ENCODE measurements at places on chromosomes 13 and 19.

GRCh38 chr13:67769987-67770341 is 539.8 kb upstream of the PCDH9 start:
- no peak for DNase-seq

GRCh38 chr19:19661675-19662251 is 1.7 kb downstream of the ATP13A1 start:
- DNase-seq: no peak

- DNase-seq: no peak
These were observed 1.6 kb upstream of the CACNG6 start for GRCh38 chr19:53989600-53990533.

DNA sequence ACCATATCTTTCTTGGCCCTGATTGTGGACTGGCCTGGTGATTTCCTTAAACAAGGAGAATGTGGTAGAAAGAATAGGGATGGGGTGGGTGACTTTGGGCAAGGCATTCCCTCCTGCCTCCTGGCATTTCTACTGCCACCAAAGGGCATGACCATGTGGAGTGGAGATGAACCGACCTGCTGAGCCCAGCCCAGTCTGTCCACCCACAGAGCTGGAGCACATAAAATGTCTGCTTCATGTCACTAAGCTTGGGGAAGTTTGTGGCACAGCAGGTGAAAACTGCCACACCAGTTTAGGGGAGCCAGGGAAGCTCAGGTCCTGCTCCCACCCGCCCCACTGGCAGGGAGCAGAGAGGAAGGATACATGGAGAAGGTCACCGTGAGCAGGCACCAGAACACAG is 6.3 kb downstream of the TMEM161A start:
- DNase-seq: no peak

DNA sequence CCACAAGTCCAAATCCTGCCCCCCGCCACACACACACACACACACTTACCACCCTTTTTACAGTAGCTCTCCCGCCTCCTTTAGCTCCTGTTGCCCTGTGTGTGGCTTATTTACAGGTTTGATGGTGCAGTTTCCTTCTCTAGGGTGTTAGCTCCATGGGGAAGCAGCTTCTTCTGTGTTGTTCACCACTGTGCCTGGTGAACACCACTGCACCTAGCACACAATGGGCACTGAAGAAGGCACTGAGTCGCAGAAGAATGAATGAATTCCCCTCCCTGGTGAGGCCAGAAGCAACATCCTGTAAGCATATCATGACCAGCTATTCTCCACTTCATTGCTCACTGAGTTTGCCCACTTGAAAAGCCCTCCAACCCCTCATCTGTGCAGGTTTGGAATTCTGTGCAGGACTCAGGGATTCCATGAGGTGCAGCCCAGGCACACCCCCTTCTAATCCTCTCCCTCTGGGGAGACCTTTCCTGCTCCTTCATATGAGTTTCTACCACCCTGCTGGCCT is 3.0 kb upstream of the RAB20 start:
- DNase-seq: no peak

DNA sequence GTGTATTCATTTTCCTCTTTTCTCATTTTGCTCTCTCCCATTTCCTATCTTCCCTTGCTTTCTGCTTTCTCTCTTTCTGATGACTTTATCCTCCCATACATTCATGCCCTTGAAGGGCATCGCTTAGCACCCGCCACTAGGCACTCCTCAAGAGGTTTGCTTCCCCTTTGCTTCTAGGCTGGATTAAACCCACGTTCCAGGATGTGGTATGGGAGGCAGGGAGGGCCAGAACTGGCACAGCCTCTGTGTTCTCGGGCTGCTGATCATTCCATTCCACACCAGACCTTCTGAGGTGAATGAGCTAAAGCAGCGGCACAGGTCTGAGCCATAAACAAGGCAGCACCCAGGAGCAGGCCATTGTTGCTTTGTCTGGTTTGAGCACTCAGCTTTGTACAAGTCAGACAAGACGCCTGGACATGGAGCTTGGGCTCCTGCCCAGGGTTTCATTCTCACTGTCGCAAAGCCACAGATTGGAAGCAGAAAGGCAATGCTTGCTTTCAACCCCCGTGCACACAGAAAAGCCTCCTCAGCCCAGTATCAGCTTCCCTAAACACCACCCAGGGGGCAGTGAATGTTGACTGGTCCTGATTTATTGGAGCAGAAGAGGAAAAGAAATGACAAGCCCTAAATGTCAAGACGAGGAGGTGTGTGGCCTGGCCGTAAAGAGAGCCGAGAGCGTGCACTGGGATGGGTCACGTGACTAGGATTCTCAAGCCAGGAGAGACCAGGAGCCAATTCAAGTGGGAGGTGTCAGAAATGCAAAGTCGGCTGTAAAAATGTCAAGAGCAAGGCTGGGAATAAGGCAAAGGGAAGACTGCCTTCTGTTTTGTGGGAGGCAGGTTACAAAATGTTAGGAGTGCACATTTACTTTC is 218.0 kb upstream of the SERP2 start:
- no peak for DNase-seq

GRCh38 chr13:51331354-51331861 is 8.1 kb upstream of the SERPINE3 start:
- no peak for DNase-seq

- DNase-seq: no peak
These were observed 2.5 kb upstream of the GARIN5A start for GRCh38 chr19:50478901-50479715.

- no peak for DNase-seq
These were observed 10.8 kb upstream of the MISP start for GRCh38 chr19:739998-740715.

DNA sequence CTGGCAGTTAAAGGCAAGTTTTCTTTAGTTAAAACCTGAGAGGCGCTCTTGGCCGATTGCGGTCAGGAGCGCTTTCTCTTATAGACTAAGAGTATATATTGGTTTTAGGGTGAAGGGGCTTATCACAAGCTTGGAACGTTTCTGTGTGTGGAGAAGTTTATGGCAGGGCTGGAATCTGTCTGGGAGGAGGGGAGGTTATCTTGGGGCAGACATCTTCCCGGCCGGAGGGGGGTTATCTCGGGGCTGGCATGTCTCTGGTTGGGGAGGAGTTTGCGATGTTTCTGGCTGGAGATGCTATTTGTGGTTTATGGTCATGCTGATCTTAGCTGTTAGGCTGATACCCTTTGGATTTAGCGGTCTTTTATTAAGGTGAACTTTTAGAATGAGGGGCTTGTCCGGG is 18.3 kb downstream of the KDM4B start:
- DNase-seq: no peak

GRCh38 chr19:30734669-30735068 is 362.5 kb downstream of the ZNF536 start:
- no peak for DNase-seq

DNA sequence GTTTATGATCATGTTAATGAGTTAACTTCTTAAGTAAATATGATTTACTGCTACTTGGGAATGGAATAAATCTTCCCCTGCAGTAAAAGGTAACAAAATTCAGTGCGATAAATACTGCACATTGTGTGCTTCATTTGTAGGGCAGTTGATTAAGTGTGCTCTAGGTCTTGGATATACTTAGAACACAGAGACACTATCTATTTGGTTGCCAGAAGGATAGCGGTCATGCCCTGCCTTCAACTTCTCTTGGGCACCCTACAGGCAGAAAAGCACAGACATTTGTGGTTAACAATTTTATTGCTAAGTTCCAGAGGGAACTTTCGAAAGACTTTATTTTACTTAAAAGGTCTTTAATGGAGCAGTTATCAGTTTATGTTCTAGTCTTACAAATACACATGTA is 605.8 kb downstream of the PCDH9 start:
- no peak for DNase-seq

- no peak for DNase-seq
These were observed 3.6 kb downstream of the ZNF121 start for GRCh38 chr19:9580728-9581127.

- no peak for DNase-seq
These were observed 65.0 kb downstream of the ARHGEF7 start for GRCh38 chr13:111179908-111180760.

- no peak for DNase-seq
These were observed 8.7 kb downstream of the LRCH1 start for GRCh38 chr13:46561691-46562090.

GRCh38 chr19:8831832-8832131 is 322 bp downstream of the ZNF558 start:
- no peak for DNase-seq

- DNase-seq: no peak
These were observed 24.5 kb downstream of the PPP5C start for GRCh38 chr19:46371371-46371901.

- no peak for DNase-seq
These were observed 4.8 kb upstream of the OXGR1 start for GRCh38 chr13:96999091-96999490.

- DNase-seq: peak; percentile 57
These were observed 159.0 kb downstream of the USP12 start for GRCh38 chr13:27012482-27013197.

- DNase-seq: peak; percentile 30
These were observed 320.3 kb downstream of the SUCLA2 start for GRCh38 chr13:47680748-47681147.

GRCh38 chr19:4510435-4511255 is 7.6 kb downstream of the PLIN4 start:
- no peak for DNase-seq

DNA sequence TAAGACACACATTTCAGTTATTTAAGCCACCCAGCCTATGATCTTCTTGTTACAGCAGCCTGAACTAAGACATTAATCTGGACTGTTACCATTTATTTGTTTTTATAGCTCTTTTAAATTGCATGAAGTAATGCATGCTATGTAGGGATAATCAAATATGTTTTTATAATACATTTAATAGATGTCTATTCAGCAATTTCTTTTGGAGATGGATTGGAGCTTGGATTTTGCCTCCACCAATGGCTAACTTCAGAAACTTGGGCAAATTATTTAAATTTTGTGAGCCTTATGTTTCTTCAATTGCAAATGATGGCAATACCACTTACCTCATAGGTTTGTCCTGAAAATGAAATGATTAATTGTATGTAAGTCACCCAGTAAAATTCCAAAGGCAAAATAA is 288.7 kb downstream of the GPC6 start:
- no peak for DNase-seq

DNA sequence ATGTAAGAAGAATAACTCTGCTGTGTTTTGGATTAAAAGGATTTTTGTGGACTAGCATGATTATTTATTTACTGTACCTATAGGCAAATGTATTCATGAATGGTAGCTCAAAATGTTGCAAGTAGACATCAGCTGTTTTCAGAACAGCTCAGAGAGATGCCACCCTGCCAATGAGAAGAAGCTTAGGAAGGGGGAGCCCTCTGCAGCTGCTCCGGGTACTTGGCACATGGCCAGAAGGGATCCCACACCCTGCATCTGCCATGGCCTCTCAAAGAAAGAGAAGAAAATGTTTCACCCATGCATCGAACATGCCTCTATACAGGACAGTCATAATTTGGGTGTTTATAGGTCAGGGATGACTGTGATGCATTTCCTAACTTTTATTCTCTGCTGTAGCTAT is 30.5 kb upstream of the MBNL2 start:
- DNase-seq: no peak

- peak; percentile 67 for DNase-seq
These were observed 4.3 kb upstream of the C5AR1 start for GRCh38 chr19:47305309-47305751.

GRCh38 chr13:65892859-65893258 is 1337.3 kb downstream of the PCDH9 start:
- DNase-seq: no peak

DNA sequence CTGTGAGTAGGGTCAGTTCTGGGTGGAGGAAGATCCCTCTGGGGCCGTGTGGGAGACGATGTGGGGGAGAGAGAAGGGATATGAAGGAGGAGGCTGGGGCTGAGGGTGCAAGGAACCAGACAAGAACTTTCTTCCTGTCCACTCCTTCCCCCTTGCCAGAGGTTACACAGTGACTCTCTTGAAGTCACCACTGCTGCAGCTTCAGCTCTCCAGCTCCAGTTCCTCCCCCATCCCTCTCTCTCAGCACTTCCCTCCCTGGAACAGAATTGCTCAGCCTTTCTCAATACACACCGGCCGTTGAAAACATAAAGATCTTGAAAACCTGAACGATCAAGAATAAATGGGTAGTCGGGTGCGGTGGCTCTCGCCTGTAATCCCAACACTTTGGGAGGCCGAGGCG is 5.1 kb downstream of the ZSWIM9 start:
- DNase-seq: no peak

DNA sequence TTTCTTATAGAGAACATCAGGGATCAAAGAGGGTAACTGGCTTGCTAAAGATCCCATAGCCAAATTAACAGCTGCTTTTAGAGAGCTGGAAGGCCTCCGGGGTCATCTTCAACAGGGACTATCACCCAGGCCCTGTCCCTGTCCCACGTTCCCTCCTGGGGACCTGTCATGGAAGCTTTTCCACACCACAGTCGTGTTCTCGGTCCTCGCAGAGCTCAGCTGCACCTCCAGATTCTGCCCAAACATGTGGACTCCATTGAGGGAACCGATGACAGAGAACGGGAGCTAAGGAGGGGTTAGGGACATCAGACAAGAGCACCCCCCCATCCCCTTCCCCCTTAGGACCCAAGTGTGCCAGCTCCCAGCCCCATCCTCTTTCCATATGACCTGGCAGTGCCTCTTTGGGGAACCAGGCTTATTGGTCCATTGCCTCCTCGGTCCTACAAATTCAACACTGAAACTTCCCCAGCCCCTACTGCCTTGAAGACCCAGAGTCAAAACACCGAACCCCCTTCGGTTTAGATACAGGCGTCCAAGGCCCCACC is 568 bp downstream of the FUZ start:
- no peak for DNase-seq

- DNase-seq: no peak
These were observed 11.6 kb downstream of the NFILZ start for GRCh38 chr19:8641908-8642547.

DNA sequence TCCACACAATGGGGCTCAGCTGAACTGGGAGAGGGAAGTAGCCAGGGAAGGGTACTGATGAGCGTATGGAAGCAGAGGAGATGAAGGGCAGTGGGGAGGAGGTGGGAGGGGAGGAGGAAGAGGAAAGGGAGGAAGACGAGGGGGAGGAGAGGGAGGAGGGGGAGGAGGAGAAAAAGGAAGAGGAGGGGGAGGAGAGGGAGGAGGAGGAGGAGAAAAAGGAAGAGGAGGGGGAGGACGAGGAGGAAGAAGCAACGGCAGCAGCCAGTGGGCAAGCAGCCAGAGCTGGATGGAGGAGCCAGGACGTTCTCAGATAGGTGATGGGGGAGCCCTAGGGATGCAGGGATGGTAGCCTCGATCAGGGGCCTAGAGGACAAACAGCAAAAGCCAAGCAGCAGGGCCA is 5.6 kb downstream of the CERS4 start:
- no peak for DNase-seq

- DNase-seq: no peak
These were observed 1198.8 kb upstream of the SPRY2 start for GRCh38 chr13:81539643-81540150.

- no peak for DNase-seq
These were observed 25.4 kb upstream of the SEMA6B start for GRCh38 chr19:4584670-4585460.

GRCh38 chr13:46313432-46314257 is 73.4 kb downstream of the RUBCNL start:
- DNase-seq: no peak

GRCh38 chr13:75670496-75670895 is 34.4 kb downstream of the LMO7 start:
- DNase-seq: no peak

- no peak for DNase-seq
These were observed 11.9 kb downstream of the ZIC5 start for GRCh38 chr13:99959540-99960230.
